HuH-7 (cell line): ENCODE measurements at places on chromosomes 4 and X.

- no peak for DNase-seq
Measured at GRCh38 chr4:154502111-154502510, 10.5 kb upstream of the DCHS2 start.

DNA sequence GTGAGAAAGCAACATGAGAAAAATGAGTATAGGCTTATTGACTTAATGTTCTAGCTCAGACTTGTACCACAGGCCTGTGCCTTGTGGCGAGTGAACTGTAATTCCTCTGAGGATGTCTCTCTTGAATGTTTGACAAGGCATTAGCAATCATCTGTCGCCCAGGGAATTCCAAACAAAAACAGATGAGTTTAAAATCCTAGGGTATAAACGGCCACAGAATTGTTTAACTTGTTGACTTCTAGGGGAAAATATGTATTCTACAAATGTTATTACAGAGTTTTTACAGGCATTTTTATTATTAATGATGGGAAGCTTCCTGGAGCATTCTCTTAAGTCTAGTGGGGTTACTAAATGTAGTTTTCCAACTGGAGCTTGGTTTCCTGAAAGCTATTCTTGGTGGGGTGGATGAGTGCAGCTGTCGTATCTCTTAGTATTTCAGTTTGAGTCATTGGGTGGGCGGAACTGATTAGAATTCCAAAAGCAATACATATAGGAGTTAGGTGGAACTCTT lies 40.6 kb downstream of the ARHGAP10 start:
- DNase-seq: no peak

DNA sequence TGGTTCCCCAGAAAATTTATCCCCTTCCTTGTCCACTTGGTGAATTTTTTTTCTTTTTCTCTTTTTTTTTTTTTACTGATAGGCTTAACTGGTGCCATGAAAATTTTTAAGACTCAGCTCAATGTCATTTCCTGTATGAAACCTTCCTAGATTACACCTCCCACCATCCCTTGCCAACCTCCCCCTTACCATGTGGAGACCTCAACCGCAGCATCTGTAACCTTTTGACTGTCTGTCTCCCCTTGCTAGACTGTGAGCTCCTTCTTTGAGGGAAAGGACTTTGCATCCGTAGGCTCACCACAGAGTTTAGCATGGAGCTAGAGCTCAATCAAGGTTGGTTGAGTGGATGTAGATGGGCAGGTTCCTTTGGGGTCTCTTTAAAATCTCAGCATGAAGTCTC lies 5.2 kb upstream of the PGRMC1 start:
- no peak for DNase-seq

GRCh38 chr4:174119051-174119450 lies 164.4 kb downstream of the FBXO8 start:
- no peak for DNase-seq

GRCh38 chrX:38661103-38661441 lies 99.7 kb downstream of the TSPAN7 start:
- no peak for DNase-seq

DNA sequence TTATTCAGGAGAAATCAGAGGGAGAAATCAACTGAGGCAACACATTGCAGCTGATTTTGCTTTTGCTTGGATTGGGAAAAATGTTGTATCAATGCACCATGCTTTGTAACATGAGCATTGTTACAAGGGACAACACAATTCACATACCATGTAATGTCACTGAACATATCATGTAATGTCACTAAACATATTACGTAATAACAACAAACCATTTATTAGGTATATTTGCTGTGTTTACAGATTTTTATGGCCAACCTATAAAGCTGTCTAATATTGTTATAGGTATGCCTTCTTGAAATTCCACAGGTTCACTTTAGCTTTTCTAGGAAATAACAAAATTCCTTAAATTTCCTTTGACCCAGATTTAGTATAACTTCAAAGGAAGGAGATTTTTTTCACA lies 5.0 kb upstream of the HERC3 start:
- no peak for DNase-seq

DNA sequence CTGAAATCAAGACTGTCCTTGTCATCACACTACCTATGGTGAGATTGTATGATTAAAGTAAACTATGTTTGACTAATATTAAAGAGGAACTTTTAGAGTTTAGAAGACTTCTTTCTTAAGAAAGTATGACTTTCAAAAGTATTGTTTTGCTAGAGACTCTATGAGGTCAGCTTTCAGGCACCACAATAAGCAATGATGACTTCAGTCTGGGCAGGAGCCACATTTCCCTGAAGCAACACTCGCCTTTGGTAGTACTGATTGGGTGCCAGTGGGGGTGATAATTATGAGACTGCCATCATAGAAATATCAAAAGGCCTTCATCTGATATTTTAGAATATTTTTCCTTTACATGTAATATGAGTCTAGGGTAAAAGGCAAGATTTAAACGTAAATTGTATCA lies 212.6 kb downstream of the DTHD1 start:
- no peak for DNase-seq
